ENCODE measurements at places on chromosomes 7 and 10. TPM values are rescaled to one million over a fixed set of nuclear protein-coding genes. Genes with fewer than 3 reads are reported as not detected.

The PTER gene
- 22.6 TPM for total RNA-seq

The CPA1 gene
- total RNA-seq = 2.3 TPM

The TAC1 gene
- 4.7 TPM for total RNA-seq

The C7orf57 gene
- total RNA-seq = not detected

The GNGT1 gene
- total RNA-seq = not detected

The C10orf90 gene
- not detected for total RNA-seq

The SLC39A12 gene
- 0.14 TPM for total RNA-seq

The VIPR2 gene
- 0.60 TPM for total RNA-seq

The GRM8 gene
- 1.4 TPM for total RNA-seq

The ANKRD61 gene
- total RNA-seq = 0.22 TPM

The CHCHD1 gene
- total RNA-seq = 33.1 TPM

The MGMT gene
- total RNA-seq = 16.8 TPM

The GIMAP4 gene
- total RNA-seq = 32.0 TPM

The POP7 gene
- total RNA-seq = 60.4 TPM

The WDFY4 gene
- total RNA-seq = 5.7 TPM

The PSD gene
- total RNA-seq = 17.1 TPM

The WEE2 gene
- total RNA-seq = not detected

The CCL24 gene
- not detected for total RNA-seq

The TAS2R4 gene
- total RNA-seq = 0.41 TPM

The FGFBP3 gene
- 2.1 TPM for total RNA-seq

The DLX5 gene
- total RNA-seq = not detected

The CYP2E1 gene
- total RNA-seq = 1.1 TPM

The LSM5 gene
- 38.1 TPM for total RNA-seq

The WNT8B gene
- total RNA-seq = 0.67 TPM

The NPC1L1 gene
- total RNA-seq = not detected

The ACTL6B gene
- total RNA-seq = 1.9 TPM

The CHN2 gene
- total RNA-seq = 18.6 TPM

The SLC26A5 gene
- total RNA-seq = 0.42 TPM

The INTS15 gene
- total RNA-seq = 30.3 TPM

The AOC1 gene
- not detected for total RNA-seq

The CRPPA gene
- 4.2 TPM for total RNA-seq

The ITPRID1 gene
- total RNA-seq = not detected
